Pulmonary artery endothelial cell (primary cell): ENCODE measurements at places on chromosomes 2 and 18. TPM values are rescaled to one million over a fixed set of nuclear protein-coding genes. Genes with fewer than 3 reads are reported as not detected.

SPEG gene
- total RNA-seq, result 0.39 and 1.8 TPM in 2 replicates

R3HDM1 gene
- 6.6 and 8.6 TPM in 2 replicates for total RNA-seq

DTNB gene
- 7.3 and 7.4 TPM in 2 replicates for total RNA-seq

AQP12A gene
- total RNA-seq, result not detected in 2 replicates

ZNF521 gene
- total RNA-seq, result 55.6 and 64.3 TPM in 2 replicates

DSG1 gene
- total RNA-seq, result not detected in 2 replicates

C2orf72 gene
- not detected in 2 replicates for total RNA-seq

GALNT14 gene
- not detected in 2 replicates for total RNA-seq

ZSWIM2 gene
- not detected in 2 replicates for total RNA-seq

TEKT4 gene
- not detected in 2 replicates for total RNA-seq

KHK gene
- 2.1 and 4.6 TPM in 2 replicates for total RNA-seq

ITPRIPL1 gene
- 1.3 and 5.4 TPM in 2 replicates for total RNA-seq

GPR45 gene
- total RNA-seq, result not detected in 2 replicates

INHBB gene
- 0.25 and 1.7 TPM in 2 replicates for total RNA-seq

ABCB6 gene
- total RNA-seq, result 20.0 and 69.3 TPM in 2 replicates

SERPINB2 gene
- 0.71 and 1.1 TPM in 2 replicates for total RNA-seq
